ENCODE measurements at places on chromosomes 2 and 18.

- DNase-seq: no peak
Observed at GRCh38 chr2:217935235-217935879, 67.4 kb downstream of the TNS1 start.

DNA sequence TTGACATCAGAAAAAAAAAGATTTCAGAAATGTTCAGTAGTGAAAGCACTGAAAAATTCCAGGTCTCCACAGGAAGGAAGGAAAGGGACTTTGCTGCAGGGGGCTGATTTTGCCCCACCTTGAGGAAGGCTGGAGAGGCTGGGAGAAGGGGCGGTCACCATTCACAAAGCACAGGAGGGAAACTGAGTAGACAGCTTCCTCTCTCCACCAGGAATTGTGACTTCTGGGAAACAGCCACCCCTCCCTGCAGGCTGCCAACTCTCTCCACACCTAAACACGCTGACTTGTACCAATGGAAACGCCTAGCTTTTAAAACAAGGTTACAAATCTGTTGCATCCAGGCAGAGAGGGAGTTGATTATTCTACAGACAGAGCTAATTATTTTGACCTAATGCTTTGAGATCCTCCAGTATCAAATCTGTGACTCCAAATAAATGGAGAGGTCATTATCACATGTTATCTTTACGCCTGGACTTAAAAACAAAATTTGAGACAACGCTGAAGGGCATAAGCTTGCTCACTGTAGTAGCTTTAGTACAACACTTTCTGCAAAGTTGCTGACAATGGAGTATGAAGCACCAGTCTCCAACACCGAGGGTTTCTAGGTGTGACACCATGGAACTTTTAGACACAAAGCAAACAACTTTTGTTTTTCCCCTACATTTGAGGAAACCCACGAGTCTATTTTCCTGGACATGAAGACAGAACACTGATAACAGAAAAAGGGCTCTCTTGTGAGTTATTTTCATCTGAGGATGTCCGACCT is 42.7 kb downstream of the EPHA4 start:
- no peak for DNase-seq

DNA sequence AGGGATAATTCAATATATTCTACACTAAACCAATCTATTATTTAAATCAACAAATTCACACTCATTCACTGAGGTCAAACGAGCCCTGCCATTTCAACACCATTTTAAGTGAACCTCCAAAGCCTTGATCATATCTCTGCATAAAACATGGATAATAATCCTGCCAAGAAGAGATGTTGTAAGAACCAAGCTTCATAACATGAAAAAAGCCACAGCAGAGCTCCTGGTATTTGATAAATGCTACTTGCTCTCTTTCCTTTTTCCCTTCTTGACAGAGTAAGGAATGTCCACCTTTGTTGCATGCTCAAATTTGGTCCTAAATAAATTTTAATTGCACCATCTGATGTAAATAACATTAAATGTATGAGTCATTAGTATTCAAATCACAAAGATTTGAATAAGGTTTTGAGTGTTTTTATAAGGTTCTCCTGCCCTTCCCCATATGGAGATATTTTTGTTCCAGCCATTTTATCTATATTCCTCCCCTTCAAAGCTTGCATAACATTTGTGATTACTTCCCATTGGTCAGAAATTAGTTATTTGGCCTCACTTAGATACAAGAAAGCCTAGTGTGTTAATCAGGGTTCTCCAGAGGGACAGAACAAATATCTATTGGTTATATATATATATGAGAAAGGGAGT is 318.8 kb downstream of the RND3 start:
- no peak for DNase-seq

DNA sequence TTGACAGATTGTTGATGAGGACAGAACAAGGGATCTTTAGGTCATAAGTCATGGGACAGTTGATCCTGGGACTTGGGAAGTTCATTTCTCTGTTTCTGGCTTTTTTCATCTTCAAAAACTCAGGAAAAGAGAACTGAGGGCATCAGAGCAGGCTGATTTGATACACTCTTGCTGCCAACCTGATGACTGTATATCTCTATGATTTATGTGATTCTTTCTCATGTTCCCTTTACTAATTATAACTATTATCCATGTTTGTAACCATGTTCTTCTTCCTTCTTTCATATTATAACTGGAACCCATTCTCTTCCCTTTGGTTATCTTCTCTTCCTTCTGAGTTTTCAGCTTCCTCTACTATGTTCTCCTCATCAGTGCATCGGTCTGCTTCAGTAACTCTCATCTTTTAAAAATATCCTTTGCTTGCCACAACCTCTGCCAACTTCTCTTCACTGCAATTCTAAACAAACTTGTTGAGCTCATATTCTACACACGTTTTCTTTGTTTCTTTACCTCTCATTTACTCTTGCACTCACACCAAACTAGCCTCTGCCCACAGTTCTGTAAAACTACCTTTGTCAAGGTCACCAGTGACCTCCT is 13.5 kb downstream of the RASGRP3 start:
- DNase-seq: no peak

- no peak for DNase-seq
Observed at GRCh38 chr2:107585851-107586250, 240.8 kb upstream of the RGPD4 start.

DNA sequence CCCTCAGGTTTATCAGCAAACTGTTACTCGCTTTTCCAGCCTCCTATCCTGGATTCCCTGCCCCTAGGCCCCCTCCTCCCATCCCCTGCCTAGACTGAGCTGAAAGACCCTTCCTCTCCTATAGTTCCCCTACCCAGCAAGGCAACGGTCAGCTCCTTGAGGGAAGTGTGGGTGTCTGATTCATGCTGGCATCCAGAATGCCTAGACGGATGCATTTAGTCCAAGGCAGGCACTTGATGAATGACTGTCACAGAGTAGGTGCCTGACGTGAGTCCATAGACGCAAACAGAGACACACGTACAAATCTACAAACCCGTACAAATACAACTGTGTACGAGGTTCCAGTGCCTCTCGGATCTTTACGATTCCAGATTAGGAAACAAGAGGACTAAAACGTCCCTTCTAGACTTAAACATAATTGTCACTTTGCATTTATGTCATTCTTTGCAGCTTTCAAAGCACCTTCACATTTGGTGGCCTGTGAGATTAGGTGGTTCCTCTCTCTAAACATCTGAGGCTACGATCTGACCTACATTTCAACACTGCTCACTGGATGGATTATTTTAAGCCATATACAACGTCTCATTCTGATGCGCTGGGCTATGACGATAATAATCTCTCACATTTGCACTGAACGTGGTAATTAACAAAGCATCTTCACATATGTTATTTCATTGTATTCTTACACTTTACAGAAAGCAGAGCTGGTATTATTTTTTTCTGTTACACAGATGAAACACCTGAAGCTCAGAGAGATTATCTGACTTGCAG is 36.7 kb downstream of the DNMT3A start:
- DNase-seq: no peak

DNA sequence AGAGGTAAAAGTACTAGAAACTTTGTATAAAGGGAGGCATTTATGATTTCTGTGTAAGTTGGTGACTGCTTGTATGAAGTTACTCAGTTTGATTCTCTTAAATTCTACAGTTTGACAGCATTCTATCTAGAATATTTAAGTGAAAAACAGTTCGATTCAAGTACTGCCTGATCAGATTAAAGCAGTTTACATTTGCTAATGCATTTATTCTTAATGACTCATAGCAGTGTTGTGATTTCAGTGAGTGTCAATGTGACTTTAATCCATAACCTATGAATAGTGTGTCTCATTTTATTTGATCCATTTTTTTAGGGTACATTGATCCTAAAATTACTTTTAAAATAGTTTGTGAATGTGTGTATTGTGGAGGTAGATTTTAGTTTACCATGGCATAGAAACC is 35.7 kb downstream of the WDR43 start:
- no peak for DNase-seq

GRCh38 chr2:28593160-28593755 is 97.4 kb downstream of the PLB1 start:
- no peak for DNase-seq

- no peak for DNase-seq
Observed at GRCh38 chr2:203983064-203983715, 46.6 kb downstream of the ICOS start.

DNA sequence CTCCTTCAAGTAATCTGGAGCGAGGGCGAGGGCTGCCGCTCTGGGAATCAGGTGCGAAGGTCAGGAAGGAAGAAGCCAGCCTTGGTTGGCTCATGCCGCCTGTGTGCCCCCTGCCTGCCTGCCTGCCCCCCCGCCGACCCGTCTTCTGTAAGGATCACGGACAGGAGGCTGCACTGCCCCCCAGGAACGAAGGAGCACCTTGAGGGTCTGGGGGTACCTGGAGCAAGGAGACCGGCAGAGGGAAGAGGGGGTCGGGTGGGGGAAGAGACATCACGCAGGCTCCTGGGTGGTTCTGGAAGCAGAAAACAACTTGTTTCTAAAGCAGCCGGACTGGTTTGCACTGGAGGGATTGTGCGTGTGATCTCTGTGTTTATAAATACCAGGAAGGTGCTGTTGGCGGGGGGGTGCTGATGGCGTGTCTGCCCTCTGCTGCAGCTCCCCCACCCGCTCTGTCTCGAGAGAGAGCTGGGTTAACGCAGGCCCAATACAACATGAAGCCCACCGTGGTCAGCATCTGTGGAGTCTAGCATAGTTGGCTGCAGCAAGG is 1.7 kb downstream of the FOSL2 start:
- no peak for DNase-seq

DNA sequence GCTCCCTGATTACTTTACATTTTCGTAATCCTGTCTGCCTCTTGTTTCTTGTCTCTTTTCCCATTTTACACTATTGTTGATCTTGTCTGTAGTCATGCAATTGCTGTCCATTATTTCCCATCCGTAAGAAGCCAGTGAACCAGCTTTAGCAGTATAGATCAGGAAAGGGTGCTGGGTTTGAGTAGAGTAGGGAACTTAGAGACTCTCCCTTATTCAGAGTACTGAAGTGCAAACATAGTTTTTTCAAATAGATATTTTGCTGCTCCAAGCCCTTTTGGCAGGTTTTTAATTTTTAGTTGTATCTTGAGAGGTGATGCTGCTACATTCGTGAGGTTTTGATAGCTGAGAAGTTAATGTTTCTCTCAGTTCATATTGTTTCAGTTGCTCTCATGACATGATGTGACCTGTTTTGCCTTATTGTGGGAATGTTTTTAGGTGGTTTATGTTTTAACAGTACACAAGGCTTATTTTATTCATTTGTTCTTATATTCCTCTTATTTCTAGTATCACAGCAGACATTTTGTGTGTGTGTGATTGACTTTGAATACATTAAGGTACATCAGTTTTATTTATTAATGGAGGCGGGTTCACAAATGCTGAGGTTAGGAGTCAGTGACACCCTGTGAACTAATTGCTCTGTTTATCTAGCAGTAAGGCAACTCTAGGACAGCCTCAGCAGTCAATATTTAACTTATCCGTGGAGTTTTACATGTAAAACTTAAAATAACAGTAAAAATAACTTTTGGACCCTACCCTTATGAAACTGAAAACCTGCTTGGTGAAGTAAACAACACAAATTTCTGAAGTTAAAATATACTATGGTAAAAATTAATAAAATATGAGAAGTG is 118.4 kb downstream of the ZNF407 start:
- DNase-seq: no peak

DNA sequence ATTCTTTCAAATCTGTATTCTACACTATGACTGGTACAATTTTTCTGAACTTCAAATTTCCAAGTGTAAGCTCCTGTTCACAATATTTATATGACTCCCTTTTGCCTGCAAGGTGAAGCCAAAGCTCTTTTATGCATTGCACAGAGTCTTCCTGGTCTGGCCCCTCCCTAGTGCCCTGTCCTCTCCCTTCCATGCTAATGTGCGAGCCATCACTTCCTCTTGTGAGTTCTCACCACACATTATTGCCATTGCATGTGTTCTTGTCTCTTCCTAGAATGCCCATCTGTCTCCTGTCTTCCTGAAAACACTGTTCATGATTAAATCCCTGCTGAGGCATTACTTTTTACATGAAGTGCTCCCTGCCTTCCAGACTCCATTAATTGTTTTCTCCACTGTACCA is 169.9 kb downstream of the MC4R start:
- DNase-seq: no peak

GRCh38 chr2:97267411-97268074 is 154.6 kb downstream of the ANKRD36 start:
- no peak for DNase-seq

- no peak for DNase-seq
Observed at GRCh38 chr18:50644807-50645206, 84.9 kb downstream of the MAPK4 start.

- DNase-seq: no peak
Observed at GRCh38 chr18:34729740-34730355, 19.8 kb downstream of the DTNA start.

GRCh38 chr2:220228310-220229006 is 601.0 kb downstream of the SLC4A3 start:
- no peak for DNase-seq

- no peak for DNase-seq
Observed at GRCh38 chr2:9638532-9638931, 7.7 kb upstream of the YWHAQ start.

- DNase-seq: no peak
Observed at GRCh38 chr18:12885500-12885899, 1.5 kb upstream of the PTPN2 start.

DNA sequence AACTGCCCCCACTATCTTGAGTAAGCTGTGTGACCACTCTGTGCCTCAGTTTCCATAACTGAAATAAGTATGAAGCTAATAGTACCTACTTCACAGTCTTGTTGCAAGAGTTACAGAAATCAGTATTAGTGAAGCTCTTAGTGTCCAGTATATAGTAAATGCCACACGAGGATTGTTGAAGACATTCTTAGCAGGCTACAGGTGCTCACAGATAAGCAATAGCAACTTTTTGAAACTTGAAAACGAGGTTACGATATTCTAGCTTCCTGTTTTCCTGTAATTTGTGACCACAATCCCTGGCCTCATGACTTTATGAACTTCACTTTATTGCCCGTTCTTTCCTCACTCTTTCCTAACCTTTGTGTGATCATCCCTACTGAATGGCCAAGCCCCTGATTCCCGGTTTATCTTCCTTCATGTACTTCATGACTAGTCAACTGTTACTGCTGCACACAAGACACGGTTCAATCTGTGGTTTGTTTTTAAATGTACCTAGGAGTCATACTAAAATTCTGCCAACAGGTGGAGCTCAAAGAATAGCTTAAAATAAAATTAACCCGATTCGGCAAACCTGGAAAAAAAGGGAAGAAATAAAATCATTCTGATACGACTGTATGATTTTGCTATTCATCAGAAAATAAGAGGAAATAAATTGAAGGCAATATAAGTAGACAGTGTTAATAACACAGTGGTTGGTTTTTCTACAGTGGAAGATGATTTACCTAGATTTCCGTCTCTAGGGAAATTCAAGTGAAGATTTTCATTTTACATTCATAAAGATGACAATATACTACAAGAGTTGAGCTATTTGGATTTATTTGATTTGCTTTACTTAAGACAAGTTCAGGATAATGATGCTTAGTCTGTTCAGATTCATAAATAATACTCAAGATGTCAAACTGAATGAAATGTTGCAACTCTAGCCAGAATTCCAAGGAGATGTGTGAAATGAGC is 38.1 kb upstream of the STAT1 start:
- no peak for DNase-seq

GRCh38 chr2:197181491-197181890 is 129.1 kb downstream of the ANKRD44 start:
- DNase-seq: no peak

Data from stimulated activated CD4-positive, alpha-beta T cell treated with anti-CD3 and anti-CD28 coated beads, TNF-alpha, amount 100 ng/mL, for 24 hours (primary cell).